ENCODE measurements at places on chromosomes 11 and 22.

- peak; percentile 41 for DNase-seq
Measured at GRCh38 chr22:42317008-42317407, 46.6 kb upstream of the TCF20 start.

- no peak for DNase-seq
Measured at GRCh38 chr11:134537941-134538340, 125.9 kb upstream of the B3GAT1 start.

DNA sequence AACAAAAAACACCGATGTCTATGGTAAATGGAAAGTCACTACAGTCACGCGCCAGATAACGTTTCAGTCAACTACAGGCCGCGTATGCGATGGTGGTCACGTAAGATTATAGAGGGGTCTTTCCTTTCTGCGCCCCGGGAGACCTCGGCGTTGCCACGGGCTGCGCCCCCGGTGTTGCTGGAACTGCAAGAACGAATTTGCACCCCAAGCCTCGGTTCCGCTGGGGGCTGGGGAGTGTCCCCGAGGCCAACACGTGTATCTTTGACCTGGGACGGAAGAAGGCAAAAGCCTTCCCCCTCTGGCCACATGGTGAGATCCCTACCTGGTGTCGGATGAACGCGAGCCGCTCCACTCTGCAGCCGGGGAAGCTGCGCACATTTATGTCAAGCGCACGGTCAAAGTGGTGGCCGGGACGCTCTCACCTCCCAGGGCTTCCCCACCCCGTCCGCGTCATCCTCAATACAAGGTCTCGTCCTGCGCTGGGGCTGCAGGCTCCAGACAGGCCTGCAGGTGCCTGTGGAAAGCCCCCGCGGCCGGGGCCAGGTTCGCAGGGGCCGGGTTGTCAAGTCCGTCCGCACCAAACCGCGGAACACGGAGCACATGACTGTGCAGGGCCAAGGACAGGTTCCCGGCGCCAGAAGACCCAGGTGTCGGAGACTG lies 29.3 kb upstream of the APLP2 start:
- no peak for DNase-seq

GRCh38 chr11:46597609-46598219 lies 3.9 kb upstream of the AMBRA1 start:
- DNase-seq = peak; percentile 18

- no peak for DNase-seq
Measured at GRCh38 chr11:116543911-116544475, 228.8 kb downstream of the BUD13 start.

DNA sequence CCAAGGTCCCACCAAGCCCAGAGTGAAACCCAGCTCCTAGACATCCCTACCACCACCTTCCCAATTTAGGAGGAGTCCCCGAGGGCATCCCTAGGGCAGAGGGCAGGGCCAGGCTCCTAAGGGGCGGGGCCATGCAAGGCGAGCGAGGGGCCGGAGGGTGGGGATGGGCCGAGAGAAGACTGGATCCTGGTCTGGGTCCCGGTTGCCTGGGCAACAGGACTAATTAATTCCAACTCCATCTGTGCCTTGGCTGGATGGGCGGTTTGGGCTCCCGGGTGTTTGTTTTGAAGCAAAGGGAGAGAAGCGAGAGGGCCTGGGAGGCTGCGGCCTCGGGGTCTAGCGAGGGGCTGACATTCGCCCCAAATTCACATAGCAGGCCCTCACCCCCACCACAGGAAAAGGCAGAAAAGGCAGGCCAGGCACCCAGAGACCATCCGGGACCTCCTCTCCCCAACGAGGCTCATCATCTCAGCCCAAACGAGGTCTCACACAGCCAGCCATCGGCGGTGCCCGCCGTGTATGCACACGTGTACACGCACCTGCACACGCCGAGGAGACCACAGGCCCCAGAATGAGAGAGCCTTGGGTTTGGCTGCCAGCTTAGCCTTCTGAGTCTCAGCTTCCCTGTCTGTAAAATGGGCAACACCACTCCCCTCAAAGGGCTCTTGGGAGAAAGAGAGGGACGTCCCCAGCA lies 23.9 kb downstream of the ELFN2 start:
- no peak for DNase-seq

- DNase-seq = peak; percentile 90
Measured at GRCh38 chr22:24433828-24434470, 6.5 kb downstream of the ADORA2A start.

DNA sequence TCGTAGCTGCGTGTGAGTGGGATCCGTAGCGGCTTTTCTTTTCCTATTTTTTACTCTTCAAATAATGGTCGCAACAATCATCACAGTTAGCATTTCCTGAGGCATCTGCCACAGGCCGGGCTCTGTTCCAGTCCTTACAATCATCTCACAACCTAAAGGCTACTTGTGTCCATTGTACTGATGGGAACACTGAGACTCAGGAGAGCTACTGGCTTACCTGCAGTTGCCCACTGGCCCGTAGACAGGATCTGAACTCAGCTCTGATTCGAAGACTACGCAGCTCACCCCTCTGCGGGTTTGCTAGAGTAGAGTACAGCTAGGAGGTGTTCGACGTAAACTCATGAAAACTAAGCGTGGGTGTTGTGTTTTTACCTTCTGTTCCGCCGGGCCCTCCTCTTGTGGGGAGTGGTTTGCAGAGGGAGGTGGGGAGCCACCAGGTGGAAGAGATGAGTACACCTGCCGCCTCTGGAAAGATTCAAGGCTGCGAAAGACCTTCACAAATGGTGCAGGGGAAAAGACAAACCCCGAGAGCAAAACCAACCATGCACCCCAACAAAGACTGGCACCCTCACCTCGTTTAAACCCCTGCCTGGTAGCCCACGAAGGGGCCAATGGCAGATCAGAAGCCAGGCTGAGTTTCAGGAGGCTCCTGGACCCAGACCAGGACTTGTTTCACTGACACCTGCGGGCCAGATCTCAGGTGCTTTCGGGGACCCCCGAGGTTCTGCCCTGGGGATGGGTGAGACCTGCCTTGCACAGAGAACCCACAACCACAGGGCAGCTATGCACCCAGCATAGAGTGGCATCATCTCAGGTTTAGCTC lies 18.3 kb upstream of the RFPL3 start:
- DNase-seq = no peak

GRCh38 chr22:50027639-50028537 lies 15.3 kb upstream of the IL17REL start:
- DNase-seq = peak; percentile 30

DNA sequence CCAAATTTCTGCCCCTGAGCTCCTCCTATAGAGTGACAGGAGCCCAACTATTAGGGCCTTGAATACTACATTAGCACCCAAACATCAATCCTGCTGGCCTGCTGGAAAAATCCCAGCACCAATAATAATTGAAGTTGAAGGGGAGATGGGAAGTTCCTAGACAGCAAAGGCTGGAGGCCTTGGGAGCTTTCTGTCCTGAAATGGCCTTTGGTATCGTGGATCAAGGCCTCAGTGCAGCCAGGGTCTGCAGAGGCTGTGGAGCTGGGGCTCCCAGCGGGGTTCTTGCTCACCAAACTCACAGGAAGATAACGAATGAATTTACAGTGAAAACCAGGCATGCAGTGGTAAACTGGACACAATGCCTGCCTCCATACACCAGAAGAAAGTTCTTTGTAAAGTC lies 9.2 kb upstream of the MICALL1 start:
- no peak for DNase-seq
